ENCODE measurements at places on chromosomes 12 and 14.

GRCh38 chr12:85632390-85632789 lies 203.8 kb downstream of the RASSF9 start:
- ATAC-seq: no peak

- ATAC-seq: no peak
These were observed 154.8 kb downstream of the PTCSC3 start for GRCh38 chr14:36021591-36022320.

GRCh38 chr14:94334872-94335271 lies 11.7 kb upstream of the SERPINA6 start:
- ATAC-seq: no peak

DNA sequence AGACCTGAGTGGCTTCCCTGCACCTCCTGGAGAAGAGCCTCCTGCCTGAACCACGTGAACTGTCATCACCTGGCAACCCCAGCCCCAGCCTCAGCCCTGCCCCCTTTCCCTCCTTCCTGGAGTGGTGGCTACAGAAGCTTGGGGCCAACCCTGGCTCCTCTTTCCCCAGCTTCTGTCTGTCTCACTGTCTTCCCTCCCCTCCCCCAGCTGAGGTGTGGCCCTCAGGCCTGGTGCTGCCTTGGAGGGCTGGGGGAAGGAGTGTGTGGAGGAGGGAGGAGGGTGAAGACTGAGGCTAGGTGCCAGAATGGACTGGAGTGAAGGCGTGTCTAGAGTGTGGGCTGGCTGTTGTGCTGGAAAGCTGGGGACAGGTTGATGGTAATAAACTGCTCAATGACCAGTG lies 9.7 kb downstream of the NFATC4 start:
- no peak for ATAC-seq

DNA sequence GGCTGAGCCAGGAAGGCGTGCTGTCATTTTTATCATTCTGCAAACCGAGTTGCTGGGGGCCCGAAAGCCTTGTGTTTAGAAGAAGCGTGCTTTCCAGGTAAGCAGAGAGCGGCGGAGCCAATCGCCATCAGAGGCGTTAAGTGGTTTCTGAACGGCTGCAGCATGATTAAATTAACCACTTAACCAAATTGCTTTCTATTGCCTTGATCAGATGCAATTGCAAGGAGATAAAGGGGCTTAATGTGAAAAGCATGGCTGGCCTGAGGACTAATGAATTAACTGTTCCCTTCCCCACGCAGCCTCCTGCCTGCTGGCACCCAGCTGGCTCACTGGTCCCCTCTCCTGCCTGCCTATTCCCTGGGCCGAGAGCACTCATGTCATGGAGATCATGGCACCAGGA lies 36.6 kb upstream of the CHGA start:
- peak; percentile 58 for ATAC-seq

DNA sequence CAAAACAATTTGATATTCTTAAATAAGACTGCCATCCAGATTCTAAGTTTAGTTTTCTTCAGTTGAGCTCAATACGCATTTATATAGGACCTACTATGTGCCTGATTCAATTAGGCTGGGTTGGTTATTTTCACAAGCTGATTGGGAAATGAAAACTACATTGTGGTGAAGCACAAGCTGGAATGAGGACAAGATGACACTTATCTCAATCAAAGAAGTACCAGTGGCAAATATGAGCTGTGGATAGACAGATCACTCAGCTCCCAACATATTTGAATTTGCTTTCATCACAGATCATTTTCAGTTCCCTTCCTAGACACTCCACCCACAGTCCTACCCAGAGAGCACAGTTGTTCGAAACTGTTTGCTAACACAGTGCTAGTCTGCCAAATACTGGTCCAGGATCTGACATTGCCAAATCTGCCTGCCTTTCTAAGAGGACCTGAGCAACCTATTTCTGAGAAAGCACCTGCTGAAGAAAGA lies 74.7 kb downstream of the LLPH start:
- peak; percentile 51 for ATAC-seq

- no peak for ATAC-seq
These were observed 81.2 kb upstream of the ATP2B1 start for GRCh38 chr12:89789862-89790261.

- ATAC-seq: no peak
These were observed 113.6 kb downstream of the ALX1 start for GRCh38 chr12:85393606-85394005.

DNA sequence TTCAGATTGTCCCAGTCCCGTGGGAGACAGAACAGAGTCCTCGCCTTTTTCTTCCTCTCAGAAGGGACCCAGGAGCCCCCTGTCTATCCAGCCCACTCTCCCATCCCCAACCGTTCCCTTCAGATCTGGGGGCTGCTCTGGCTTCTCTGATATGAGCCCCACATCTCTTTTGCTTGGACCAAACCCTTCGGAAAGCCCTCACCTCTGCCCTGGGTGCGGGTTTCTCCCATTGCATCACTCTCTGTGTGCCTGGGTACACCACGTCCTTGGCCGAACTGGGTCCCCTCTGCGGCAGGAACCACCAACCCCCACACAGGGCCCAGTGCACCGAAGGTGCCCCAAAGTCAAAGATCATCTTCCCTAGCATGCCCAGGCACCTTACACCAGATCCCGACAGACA lies 87.8 kb downstream of the DICER1 start:
- no peak for ATAC-seq

GRCh38 chr14:77199590-77199989 lies 18.0 kb downstream of the TMEM63C start:
- no peak for ATAC-seq

- ATAC-seq: peak; percentile 97
These were observed 670.3 kb upstream of the TBX3 start for GRCh38 chr12:115354007-115354890.

DNA sequence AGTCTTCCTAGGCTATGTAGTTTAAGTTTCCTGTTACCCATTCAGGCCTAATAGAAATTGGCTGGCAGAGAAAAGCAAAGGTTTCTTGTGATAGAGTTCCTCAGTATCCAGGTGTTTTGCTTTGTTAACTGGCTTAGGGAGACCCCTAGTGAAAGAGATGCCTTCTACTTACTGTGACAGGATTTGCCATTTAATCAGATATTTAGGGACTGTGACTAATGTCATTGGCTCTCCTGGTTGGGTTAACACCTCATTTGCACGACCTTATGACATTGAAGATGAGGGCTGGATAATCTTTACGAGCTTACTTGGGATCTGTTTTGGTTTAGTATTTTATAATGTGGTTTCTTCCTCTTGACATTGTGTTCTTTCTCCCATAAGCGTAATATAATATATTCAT lies 5.8 kb downstream of the MON2 start:
- ATAC-seq: no peak

DNA sequence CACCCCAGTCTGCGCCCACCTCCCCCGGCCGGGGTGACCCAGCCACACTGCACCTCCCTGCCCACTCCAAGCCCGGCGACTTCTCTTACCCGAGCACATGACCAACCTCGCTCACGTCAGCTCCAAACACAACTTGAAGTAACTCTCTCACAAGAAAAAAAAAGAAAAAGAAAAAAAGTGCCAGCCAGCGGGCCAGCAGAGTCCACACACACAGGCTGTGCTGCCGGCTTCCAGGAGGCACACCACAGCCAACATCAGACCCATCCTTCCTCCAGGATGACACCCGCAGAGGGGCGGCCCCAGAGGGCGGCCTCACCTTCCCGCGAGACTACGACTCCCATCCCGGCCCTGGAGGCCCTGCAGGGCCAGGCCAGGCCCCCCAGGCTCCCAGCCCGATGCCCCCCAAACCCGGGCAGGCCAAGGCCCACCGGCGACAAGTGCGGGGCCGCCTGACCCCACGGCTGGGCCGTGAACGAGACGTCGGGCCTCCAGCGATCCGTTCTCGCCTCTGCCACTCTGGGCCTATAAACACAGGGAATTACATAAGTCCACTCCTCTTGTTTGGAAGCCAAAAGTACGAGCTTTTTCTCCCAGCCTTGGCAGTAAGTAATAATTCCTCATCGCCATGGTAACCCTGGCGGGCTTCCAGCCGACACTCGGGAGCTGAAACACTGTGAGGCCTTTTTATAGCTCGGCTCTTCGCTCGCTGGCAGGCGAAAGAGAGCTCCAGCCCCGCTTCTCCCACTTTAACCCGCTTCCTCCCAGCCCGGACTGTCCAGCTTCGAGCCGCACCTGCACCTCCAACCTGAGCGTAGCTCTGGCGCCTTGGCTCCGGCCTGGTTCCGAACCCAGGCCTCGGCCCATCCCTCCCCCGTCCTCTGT lies 49.1 kb downstream of the NCOR2 start:
- ATAC-seq: peak; percentile 92

DNA sequence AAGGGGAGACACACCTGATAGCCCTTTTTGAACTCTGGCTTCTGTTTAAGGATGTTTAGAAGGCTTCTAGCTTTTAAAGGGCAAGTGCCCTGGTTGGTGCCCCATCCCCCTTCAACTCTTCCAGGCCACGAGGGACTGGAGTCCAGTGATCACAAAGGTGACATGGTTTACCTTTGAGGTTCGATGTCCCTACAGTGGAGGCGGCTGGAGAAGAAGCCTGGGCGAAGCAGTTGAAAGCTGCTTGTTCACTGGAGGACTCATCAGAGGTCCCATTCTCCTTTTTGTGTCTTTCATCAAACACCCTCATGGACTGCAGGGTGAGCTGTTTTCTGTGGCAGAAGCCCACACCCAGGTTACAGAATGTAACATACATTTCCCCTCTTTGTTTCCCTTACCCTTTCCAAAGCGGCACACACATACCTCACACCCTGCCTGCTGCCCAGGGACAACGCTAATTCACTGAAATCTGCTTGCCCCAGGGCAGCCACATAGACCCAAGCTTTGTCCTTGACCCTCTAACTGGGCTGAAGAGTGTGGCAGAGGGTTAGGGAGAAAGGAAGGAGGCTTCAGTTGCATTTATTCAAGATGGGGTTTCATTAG lies 7.7 kb downstream of the TBX3 start:
- no peak for ATAC-seq

- no peak for ATAC-seq
These were observed 207.7 kb downstream of the TTC8 start for GRCh38 chr14:89032086-89032649.

GRCh38 chr12:27462851-27463250 lies 16.3 kb downstream of the SMCO2 start:
- ATAC-seq: peak; percentile 11

GRCh38 chr12:117863002-117863709 lies 105.6 kb downstream of the KSR2 start:
- ATAC-seq: no peak

DNA sequence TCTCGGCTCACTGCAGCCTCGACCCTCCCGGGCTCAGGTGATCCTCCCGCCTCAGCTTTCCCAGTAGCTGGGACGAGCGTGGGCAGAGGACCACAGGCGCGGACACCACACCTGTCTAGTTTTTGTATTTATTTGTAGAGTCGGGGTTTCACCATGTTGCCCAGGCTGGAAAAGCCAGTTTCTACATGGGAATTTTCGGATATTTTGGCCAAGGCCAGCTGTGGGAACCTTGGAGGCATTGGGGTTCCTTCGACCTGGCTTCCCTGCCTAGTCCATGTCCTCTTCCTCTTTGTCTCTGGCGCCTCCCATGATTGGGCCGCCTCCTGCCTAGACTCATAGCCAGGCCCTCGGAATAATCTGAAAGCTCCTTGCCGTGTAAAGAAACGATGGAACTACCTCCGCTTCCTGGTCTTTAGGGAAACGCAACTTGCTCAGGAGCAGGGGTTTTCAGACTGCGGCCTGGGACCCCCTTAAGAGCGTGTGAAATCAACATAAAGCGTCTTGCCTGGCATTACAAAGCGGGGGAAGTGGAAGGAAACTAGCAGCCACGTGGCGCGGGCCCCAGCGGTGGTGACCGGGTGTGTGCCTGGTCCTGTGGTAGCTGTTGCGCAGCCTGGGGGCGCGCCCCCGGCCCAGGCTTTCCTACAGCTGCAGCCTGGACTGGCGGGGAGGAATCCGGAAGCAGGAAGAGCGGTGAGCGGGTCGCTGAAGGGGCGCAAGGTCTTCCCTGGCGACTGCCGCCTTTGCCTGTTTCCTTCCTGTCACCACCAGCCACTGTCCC lies 1.4 kb upstream of the HSP90AA1 start:
- ATAC-seq: no peak

- no peak for ATAC-seq
These were observed 22.3 kb upstream of the ITPR2 start for GRCh38 chr12:26855337-26855736.

All from SK-N-SH treated with all-trans-retinoic acid at 6 μM for 48 hours (cell line).